ENCODE measurements at places on chromosomes 3 and 15.

DNA sequence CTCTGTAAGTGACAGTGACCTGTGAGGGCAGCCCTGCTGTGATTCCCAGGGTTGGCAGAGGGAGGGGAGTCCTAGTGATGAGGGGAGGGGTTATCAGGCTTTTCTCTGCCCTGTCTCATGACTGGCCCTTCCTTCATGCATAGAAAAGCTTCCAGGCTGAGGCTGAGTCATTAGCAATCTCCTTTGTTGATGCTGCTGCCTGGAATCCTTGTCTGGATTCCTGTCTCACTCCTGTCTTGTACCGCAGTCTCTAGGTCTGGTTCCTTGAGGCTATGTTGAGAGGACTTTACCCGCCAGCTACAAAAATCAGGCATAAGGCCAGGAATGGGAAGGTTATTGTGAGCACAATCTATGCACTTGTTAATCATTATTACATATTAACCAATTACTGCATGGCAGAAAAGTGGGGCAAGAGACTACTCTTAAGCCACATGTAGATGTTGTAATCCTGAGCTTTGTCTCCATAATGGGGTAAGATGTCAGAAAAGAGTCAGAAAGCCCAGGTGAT is 7.2 kb downstream of the KLHL6 start:
- DNase-seq: peak; percentile 9

DNA sequence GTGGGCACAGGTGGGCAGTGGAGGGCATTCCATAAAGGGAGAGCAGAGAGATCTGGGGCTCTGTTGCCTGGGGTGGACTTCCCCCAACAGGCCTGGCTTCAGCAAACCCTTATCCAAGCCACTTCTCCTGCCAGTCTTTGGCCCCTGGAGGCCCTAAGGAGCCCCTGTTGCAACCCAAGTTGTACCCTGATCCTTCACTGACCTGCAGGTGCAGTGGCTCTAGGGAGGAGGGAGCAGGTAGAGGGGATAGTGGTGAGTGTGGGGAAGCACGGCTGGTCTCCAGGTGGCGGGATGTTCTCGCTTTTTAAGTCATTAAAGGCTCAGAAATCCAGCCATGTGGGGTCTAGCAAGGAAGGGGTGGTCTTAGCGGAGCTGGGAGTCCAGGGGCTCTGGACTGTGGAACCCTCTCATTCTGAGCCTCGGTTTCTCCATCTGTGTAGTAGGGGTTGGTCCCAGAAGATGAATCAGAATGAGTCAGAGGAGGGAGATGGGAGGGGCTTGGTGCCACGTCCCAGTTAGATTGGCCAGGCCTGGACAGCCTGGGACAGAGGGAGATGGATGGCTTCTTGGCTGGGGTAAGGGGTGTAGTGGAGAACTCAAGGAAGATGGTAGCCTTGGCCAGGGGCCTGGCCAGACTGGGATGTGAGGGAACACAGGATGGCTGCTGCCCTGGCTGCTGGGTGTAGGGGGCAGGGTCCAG is 2.6 kb downstream of the ZBTB47 start:
- DNase-seq: no peak

- no peak for DNase-seq
These were observed 21.7 kb downstream of the AQP9 start for GRCh38 chr15:58159827-58160386.

DNA sequence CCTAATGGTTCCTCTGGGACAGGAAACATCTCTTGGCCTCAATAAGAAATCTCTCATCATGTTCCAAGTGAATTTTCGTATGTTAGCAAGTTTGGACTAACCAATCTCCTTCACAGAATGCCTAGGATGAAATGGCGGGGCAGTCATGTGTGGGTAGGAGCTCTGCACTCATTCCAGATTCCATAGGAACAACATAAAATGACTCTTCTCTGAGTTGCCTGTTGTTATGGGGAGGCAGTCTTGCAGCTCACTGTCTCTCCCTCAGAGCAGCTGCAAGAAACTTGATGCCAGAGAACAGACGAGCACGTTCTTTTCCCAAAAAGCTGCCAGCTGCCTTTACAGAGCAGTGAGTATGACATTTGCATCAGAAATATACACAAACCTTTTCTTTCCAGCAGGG is 34.1 kb downstream of the SPATA12 start:
- DNase-seq: peak; percentile 83

DNA sequence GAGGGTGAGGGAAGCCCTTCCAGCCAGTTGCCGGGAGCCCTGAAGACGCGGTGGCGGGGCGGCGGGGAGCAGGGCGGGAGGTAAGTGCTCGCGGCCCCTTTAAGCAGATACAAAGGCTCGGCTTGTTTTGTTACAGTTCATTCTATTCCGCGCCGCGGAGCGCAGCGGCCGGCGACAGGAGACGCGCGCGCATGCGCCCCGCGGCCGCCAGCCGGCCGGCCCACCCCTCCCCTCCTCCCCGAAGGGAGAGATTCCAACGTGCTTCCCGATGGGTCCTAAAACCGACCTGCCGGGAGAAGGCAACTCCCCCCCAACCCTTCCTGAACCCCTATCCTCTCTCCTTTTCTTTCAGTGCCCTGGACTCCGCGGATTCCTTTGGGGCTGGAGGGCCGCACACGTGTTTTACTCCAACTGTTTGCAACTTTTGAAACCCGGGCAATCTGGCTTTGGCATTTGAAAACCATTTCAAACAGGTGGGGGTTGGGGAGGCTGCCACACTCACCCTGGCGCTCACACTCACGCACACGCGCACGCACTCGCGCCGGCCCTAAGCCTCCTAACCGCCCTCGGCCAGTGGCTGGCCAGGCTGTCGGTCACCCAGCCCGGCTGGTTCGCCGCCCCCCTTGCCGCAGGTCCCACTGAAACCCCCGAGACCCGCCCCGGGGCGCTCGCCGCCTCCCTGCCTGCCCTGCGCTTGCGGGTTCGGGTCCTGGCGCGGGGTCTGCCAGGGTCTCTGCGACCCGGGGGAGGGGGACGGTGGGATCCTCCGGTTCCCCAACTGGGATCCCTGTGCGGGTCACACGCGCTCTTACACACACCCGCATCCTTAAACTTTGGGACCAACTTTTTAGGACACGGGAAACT is at the start of gene MAGI1:
MAGI1 (minus strand) TSS at position 193 of the 864 bp plus-strand sequence. CDS start 610 bp downstream, outside the sequence.
- DNase-seq: peak; percentile 90

DNA sequence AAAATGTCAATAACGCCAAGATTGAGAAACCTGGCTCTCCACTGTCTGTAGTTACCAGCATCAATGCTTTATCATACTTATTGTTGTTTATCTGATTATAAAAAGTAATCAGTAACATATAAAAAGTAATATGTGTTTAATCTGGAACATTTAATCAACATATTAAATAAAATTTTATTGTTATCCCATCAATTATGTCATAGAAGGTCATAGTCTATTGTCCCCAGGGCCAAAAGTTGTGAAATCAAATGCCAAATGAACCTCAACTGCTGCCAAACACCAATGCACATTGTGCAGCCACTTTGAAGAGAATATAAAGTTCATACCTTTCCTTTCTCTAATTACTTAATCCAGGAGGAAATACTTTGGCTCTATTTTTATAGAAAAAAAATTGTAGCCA is 106.6 kb downstream of the EOMES start:
- no peak for DNase-seq

GRCh38 chr3:4664412-4664811 is 171.3 kb downstream of the ITPR1 start:
- DNase-seq: no peak
